Right lung (tissue), 10 donors: ENCODE measurements at places on chromosomes 2 and 18.

DNA sequence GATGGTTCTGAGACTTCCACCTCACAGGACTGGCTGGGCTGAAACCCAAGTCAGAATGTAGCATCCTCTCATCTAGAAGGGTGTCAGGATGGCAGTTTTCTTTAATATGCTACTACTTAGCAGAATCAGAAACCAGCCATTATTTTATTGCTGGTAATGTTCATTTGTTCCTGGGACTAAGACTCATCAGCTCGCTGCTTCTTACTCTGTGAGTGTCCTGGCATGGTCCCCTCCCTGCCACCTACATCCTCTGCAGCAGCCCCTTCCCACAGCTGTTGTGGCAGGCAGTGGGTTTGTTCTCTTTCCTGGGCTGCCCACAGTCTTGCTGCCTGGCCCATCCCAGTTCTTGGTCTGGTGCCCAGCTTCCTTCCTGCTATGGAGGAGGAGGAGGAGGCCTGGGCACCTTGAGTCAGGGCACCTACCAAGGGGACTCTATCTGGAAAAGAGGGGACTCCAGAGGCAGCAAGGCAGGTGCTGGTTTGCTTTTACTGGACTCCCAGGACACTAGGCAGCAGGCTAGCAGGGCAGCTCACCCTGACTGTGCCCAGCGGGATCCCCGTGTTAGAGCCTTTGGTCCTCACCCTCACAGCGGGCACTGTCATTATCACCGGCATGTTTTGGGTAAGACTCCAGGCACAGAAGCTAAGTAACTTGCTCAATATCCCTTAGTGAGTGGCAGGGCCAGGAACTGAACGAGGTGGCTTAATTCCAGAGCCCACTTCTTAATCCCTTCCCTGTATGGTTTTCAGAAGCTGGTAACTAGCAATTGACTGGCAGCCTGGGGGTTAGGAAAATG, 62.1 kb downstream of the LRRFIP1 start:
- no peak for DNase-seq

- no peak for DNase-seq
These were observed 3.5 kb downstream of the TMEM127 start for GRCh38 chr2:96262306-96262705.

DNA sequence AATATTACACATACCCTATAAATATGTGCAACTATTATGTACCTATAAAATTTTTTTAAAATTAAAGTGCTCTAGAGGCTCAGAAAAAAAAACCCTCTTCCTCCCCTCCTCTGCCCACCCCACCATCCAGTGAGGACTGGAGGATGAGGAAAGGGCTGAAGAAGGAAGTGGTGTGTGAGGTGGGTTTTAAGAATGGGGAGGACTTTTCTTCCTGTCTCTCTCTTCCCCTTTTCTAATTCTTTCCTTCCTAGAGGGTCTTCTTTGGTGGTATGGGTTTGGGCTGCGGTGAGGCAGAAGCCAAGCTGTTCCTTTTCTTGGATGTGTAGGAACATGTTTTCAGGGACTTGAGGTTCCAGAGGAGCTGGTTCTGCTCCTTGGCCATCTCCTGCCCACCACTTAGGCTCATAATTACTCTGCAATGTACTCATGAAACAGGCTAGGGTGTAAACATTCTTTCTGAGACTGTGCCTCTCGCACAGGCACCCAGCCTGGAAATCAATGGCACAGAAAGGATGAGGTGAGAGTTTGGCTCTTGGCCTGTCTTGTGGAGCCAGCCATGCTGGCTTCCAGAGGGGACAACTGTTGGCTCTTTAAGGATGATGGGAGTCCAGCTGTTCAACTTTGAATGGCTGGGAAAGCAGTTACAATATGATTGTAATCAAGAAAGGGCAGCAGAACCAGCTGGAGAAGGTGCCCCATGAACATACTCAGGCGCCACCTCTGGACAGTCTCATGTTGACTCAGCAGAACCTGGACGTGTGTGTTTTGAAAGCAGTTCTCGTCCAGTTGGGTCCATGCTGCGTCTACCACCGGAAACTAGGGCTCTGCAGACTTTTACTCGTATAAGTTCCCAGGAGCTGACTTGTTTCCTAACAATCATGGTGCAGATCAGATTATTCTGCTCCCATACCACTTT, 38.3 kb downstream of the IL1RL2 start:
- DNase-seq, result no peak

GRCh38 chr2:20113986-20114938, 62.8 kb upstream of the LAPTM4A start:
- DNase-seq, result no peak
